ENCODE measurements at places on chromosomes 2 and 18.

GRCh38 chr2:238128061-238128440, 10.4 kb upstream of the KLHL30 start:
- no peaks in the 10 kb centered on the region for H3K36me3 ChIP-seq
- H3K4me3 ChIP-seq: no peak overlapping the region
- DNase-seq: no peak
- H3K27me3 ChIP-seq: no peaks in the 10 kb centered on the region
- no peak overlapping the region for H3K27ac ChIP-seq
- H3K4me1 ChIP-seq: no peaks in the 10 kb centered on the region

DNA sequence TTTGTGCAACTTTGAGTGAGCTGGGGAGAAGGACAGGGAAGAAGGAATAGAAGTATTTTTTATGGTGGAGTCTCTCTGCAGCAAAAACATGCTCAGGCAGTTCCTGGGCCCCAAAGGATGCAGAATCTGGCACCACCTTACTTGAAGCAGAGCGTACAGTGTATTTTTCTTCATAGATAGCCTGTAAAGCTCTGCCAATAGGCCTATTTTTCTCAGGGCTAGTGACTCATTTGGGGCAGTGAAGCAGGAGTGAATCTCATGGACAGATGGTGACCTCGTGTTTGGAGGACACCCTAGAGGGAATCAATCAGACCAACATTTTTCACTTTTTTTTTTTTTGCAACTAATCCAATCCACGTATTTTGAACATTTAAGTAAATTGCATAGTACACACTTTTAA, 268.1 kb upstream of the CXCR4 start:
- DNase-seq: no peak
- no peak overlapping the region for H3K27ac ChIP-seq
- no peaks in the 10 kb centered on the region for H3K27me3 ChIP-seq
- H3K4me3 ChIP-seq: no peak overlapping the region
- H3K36me3 ChIP-seq: no peaks in the 10 kb centered on the region

GRCh38 chr18:79481046-79481790, 85.5 kb downstream of the NFATC1 start:
- H3K27ac ChIP-seq: no peak overlapping the region
- H3K36me3 ChIP-seq: peaks cover 32% of the 10 kb centered on the region
- H3K4me3 ChIP-seq: no peak overlapping the region
- H3K27me3 ChIP-seq: no peaks in the 10 kb centered on the region
- DNase-seq: no peak
- no peaks in the 10 kb centered on the region for H3K4me1 ChIP-seq

GRCh38 chr2:40653829-40654228, 201.9 kb upstream of the SLC8A1 start:
- no peaks in the 10 kb centered on the region for H3K36me3 ChIP-seq
- H3K4me3 ChIP-seq: no peak overlapping the region
- no peaks in the 10 kb centered on the region for H3K4me1 ChIP-seq
- H3K27ac ChIP-seq: no peak overlapping the region
- no peaks in the 10 kb centered on the region for H3K27me3 ChIP-seq
- no peak for DNase-seq

GRCh38 chr2:171407030-171407675, 26.6 kb downstream of the METTL8 start:
- H3K4me3 ChIP-seq: no peak overlapping the region
- no peak for DNase-seq
- H3K27me3 ChIP-seq: no peaks in the 10 kb centered on the region
- no peaks in the 10 kb centered on the region for H3K36me3 ChIP-seq
- no peak overlapping the region for H3K27ac ChIP-seq

DNA sequence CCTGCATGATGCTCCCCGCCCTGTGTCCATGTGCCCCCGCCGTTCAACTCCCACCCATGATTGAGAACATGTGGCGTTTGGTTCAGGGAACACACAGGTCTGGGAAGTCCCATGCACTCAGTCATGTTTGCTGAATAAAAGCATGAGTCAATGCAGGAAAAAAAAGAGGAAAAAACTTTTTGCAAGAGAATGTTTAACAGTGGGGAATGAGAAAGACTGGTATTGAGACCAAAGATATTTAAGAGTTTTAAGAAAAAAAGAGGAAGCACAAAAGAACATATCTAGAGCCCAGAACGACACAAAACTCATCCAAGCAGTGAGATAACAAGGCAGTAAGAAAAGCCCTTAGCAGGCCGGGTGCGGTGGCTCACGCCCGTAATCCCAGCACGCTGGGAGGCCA, 279.2 kb upstream of the THSD7B start:
- DNase-seq: no peak

DNA sequence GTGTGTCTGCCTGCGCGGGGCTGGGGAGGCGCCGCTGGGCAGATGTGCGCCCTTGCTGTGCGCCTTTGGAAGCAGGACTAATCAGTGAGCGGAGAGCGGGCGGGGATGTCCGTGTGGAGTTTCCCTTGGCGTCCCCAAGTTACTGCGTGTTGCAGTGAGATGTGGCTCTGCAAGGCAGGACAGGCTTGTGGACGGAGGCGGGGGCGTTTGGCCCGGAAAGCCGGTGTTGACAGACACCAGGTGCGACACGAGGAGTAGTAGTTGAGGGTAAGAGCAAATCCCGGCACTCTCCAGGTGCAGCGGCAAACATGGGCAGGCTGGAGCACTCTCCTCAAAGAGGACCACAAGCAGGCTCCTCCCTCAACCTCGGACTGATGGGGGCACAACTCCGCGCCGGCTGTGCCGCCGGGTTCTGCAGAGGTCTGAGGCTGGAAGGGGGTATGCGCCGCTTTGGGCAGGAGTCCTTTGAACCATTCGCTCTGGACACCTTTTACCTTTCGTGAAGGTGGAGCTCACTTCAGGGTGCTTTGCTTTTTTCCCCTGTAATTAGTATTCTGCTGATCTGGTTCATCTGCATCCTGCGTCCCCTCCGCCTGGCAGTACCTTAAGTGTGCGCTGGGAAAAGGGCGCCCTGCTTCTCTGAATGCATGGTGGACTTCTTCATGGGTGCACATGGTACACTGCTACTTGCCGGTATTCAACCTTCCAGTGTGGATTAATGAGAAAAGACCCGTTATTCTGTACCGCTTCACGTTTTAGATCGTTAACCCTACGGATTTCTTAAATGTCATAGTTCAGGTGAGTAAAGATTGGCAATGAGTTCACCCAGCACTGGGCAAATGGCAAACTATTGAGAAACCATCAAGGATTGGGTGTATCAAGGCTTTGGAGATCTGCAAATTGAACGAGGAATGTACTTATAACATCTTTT, 608 bp downstream of the CDH7 start:
- H3K4me1 ChIP-seq: no peaks in the 10 kb centered on the region
- H3K27me3 ChIP-seq: no peaks in the 10 kb centered on the region
- H3K27ac ChIP-seq: no peak overlapping the region

- H3K27me3 ChIP-seq: no peaks in the 10 kb centered on the region
- H3K4me3 ChIP-seq: no peak overlapping the region
- no peak for DNase-seq
- H3K27ac ChIP-seq: no peak overlapping the region
These were observed 31.0 kb downstream of the RAB10 start for GRCh38 chr2:26064846-26065245.

DNA sequence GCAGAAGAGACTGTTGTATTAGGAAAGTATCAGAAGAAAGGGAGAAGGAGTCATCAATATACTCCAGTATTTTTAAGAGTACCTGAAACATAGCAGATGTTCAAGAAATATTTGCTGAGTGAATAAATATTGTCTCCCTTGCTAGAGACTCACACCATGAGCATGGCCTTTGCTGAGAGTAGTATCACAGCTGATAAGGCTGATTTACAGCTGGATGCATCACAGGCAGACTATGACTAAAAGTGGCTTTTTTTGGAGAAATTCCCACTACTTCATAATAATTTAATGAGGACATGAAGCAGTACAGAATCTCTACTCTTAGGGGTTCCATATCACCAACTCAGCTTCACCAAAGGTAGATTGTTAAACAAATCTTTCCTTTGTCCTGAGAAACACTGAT, 373.3 kb downstream of the RBM43 start:
- H3K4me1 ChIP-seq: no peaks in the 10 kb centered on the region
- no peak for DNase-seq
- H3K4me3 ChIP-seq: no peak overlapping the region
- H3K27ac ChIP-seq: no peak overlapping the region

- no peak overlapping the region for H3K4me3 ChIP-seq
- peaks cover 6% of the 10 kb centered on the region for H3K4me1 ChIP-seq
- H3K27me3 ChIP-seq: no peaks in the 10 kb centered on the region
- DNase-seq: no peak
These were observed 59.3 kb upstream of the ANKRD44 start for GRCh38 chr2:197369933-197370320.

- H3K36me3 ChIP-seq: no peaks in the 10 kb centered on the region
These were observed 901.6 kb downstream of the EPHA4 start for GRCh38 chr2:220670511-220670910.

DNA sequence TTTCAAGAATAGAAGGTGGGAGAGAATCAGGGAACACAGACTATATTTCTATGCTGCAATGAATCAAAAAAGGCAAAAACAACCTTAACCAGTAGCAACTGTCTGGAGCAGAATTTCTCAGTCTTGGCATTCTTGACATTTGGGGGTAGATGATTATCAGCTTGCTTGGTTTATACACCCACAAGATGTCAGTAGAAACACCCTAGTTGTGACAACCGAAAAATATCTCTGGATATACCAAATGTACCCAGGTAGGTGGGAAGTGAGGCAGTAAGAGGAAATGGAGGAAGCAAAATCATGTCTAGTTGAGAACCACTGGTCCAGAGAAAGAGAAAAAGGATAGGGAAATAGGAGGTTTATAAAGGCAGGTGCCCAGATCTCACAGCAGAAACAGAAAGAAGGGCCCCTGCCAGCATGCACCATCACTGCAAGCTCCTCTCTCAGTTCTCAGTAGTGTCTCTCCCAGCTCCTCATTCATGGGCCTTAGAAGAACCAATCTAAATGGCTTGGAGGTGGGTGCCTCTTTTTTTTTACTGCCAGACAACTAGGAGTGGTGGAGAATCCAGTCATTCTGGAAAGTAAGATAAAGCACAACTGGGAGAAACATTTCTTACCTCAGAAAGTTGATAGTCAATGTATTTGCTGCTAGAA, 50.4 kb downstream of the MBD2 start:
- no peaks in the 10 kb centered on the region for H3K36me3 ChIP-seq
- H3K27me3 ChIP-seq: no peaks in the 10 kb centered on the region
- no peak overlapping the region for H3K27ac ChIP-seq
